ENCODE measurements at places on chromosomes 3 and 15. TPM values are rescaled to one million over a fixed set of nuclear protein-coding genes. Genes with fewer than 3 reads are reported as not detected.
A peak's percentile ranks its signal among the peaks of the same experiment; 100 is the strongest.

DNA sequence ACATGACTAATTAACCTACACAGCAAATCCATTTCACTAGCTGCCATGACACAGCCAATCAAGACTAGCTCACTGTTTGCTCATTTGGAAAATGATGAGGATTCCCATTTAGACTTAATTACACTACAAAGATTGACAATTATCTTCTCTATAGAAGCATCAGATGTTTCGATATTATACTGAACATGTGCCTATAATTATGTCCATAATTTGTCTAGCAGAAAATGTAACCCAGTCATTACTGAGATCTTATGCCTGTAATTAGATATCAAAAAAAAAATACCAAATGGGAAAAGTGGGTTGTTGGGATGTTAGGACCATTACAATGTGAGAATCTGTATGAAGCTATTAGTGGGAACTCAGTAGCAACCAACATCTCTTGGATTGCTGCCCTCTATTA lies 344.2 kb upstream of the MCTP2 start:
- no peak overlapping the region for H3K27ac ChIP-seq
- no peaks in the 10 kb centered on the region for H3K4me1 ChIP-seq
- no peak overlapping the region for H3K4me3 ChIP-seq
- no peak for DNase-seq

BFSP2 gene
- 0.21 TPM for total RNA-seq

GRCh38 chr3:82080792-82081191 lies 319.3 kb upstream of the GBE1 start:
- DNase-seq: no peak
- no peaks in the 10 kb centered on the region for H3K36me3 ChIP-seq
- peaks cover 4% of the 10 kb centered on the region for H3K27me3 ChIP-seq
- H3K4me1 ChIP-seq: no peaks in the 10 kb centered on the region

DNA sequence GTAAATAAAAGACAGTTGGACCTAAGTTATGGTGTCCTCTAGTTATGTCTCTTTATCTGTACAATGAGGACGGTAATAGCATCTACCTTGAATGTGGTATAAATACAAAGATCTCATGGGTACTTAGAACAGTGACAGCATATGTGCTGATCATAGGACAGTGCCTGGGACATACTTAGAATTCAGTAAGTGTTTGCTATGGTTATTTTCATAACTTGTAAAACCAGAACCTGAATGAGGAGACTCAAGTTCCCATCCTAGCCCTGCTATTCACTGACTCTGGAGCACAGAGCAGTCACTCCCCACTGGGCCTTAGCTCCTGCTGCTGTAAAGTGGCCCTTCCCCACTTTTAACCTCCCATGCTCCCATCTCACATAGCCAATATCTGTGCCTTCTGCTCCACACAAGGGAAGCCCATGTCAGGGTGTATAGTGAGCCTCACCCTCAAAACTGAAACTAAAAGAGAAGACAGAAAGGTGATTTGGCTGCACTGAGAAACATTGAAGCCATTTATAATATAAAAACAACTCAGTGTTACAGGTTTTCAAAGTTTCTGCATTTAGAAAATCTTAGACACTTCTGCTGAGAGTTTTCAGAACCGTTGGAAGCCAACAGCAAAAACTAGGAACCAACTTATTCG lies 225.4 kb upstream of the UBE2E2 start:
- no peak for DNase-seq
- no peak overlapping the region for H3K27ac ChIP-seq
- H3K36me3 ChIP-seq: no peaks in the 10 kb centered on the region
- H3K4me3 ChIP-seq: no peak overlapping the region
- H3K4me1 ChIP-seq: peaks cover 2% of the 10 kb centered on the region
- no peaks in the 10 kb centered on the region for H3K27me3 ChIP-seq

GRCh38 chr3:128073185-128073725 lies 21.0 kb downstream of the SEC61A1 start:
- H3K27ac ChIP-seq: no peak overlapping the region
- peaks cover 21% of the 10 kb centered on the region for H3K4me1 ChIP-seq
- H3K36me3 ChIP-seq: peaks cover 25% of the 10 kb centered on the region
- no peak for DNase-seq

PATL2 gene
- total RNA-seq: 11.2 TPM

DNA sequence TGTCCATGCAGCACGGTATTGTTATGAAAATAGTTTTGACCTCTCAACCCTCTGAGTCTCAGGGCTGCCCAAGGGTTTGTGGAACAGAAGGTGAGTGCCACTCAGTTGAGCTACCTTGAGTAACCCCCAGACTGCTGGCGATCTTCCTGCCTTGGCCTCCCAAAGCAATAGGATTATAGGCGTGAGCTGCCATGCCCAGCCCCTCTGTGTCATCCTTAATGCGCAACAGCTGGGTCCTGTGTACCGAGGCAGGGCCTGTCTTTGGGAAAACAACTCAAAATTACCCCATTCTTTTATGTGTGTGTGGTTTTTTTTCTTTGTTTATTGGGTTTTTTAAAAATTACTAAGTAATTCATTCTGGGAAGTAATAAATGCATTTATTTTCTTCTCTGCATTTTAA lies 78.3 kb upstream of the TPM1 start:
- no peak overlapping the region for H3K27ac ChIP-seq
- no peaks in the 10 kb centered on the region for H3K27me3 ChIP-seq
- no peak for DNase-seq
- no peak overlapping the region for H3K4me3 ChIP-seq
- no peaks in the 10 kb centered on the region for H3K4me1 ChIP-seq
- no peaks in the 10 kb centered on the region for H3K36me3 ChIP-seq

GRCh38 chr3:59308001-59308400 lies 258.2 kb upstream of the CFAP20DC start:
- H3K4me3 ChIP-seq: no peak overlapping the region
- H3K4me1 ChIP-seq: peaks cover 12% of the 10 kb centered on the region
- no peak overlapping the region for H3K27ac ChIP-seq
- no peaks in the 10 kb centered on the region for H3K27me3 ChIP-seq

CCDC39 gene
- total RNA-seq: not detected

KLF15 gene
- total RNA-seq: 0.53 TPM

SPPL2A gene
- 66.1 TPM for total RNA-seq

FAM43A gene
- 5.1 TPM for total RNA-seq

DNA sequence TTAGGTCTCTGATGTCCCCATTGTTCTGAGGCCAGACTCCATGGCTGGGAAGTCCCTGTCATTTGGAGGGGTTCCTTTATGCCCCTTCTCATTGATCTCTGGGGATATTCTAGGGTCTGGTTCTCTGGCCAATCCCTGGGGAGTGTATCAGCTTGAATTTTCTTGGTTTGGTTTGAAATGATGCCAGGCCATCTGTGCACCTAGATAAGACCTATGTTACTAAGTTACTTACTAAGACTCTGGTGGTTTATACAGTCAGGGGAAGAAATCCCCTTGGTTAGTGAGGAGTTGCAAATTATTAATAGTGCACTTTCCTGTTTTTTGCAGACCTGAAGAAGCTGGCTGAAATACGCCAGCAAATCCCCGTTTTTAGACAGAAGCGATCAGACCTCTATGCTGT lies 20.3 kb downstream of the NIT2 start:
- no peaks in the 10 kb centered on the region for H3K27me3 ChIP-seq
- no peak overlapping the region for H3K4me3 ChIP-seq
- H3K4me1 ChIP-seq: no peaks in the 10 kb centered on the region
- H3K27ac ChIP-seq: no peak overlapping the region

- H3K4me1 ChIP-seq: peaks cover 15% of the 10 kb centered on the region
- peaks cover 27% of the 10 kb centered on the region for H3K36me3 ChIP-seq
- no peak for DNase-seq
- no peak overlapping the region for H3K27ac ChIP-seq
- H3K4me3 ChIP-seq: no peak overlapping the region
Measured at GRCh38 chr3:53244271-53244670, 11.6 kb downstream of the TKT start.

GRCh38 chr15:48541341-48542278 lies 103.9 kb downstream of the FBN1 start:
- H3K4me3 ChIP-seq: no peak overlapping the region
- H3K4me1 ChIP-seq: no peaks in the 10 kb centered on the region
- H3K36me3 ChIP-seq: no peaks in the 10 kb centered on the region
- no peak for DNase-seq
- H3K27me3 ChIP-seq: peaks cover 4% of the 10 kb centered on the region

MASP1 gene
- not detected for total RNA-seq

GABRR3 gene
- not detected for total RNA-seq

- H3K36me3 ChIP-seq: no peaks in the 10 kb centered on the region
- peak; percentile 80 for DNase-seq
- peak overlapping the region; percentile 25 for H3K27ac ChIP-seq
- H3K4me1 ChIP-seq: peaks cover 31% of the 10 kb centered on the region
- no peak overlapping the region for H3K4me3 ChIP-seq
Measured at GRCh38 chr15:90300988-90301706, 35.7 kb downstream of the NGRN start.

SLC9C1 gene
- not detected for total RNA-seq

DNA sequence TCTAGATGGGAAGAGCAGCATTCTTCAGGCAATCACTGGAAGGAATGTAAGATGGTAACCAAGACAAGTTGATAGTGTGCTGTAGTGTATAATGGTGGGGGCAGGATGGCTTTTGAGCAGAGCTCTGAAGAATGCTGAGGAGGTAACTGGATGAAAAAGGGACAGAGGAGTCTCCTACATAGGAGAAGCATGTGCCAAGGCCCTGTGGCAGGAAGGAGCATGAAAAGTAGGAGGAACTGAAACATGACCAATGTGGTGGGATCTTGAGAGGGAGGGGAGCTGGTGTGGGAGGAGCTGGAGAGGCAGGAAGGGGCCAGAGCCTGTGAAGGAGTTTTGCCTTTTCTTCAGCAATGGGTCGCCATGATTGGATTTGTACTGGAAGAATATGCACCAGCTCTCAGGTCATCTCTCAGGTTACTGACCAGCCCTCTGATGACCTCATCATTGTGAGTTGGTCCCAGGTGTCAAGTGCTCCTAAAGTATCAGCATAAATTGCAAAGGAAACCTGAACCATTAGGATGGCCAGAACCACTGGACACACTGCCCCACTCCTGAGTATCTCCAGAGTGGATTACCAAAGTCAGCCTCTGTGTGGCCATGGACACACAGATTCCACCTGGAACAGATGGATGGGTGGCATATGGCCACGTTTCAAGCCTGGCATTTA lies 38.6 kb downstream of the FSD2 start:
- H3K36me3 ChIP-seq: peaks cover 21% of the 10 kb centered on the region
- no peak overlapping the region for H3K4me3 ChIP-seq
- H3K27ac ChIP-seq: no peak overlapping the region
- peaks cover 2% of the 10 kb centered on the region for H3K4me1 ChIP-seq
- H3K27me3 ChIP-seq: no peaks in the 10 kb centered on the region
- no peak for DNase-seq

DNA sequence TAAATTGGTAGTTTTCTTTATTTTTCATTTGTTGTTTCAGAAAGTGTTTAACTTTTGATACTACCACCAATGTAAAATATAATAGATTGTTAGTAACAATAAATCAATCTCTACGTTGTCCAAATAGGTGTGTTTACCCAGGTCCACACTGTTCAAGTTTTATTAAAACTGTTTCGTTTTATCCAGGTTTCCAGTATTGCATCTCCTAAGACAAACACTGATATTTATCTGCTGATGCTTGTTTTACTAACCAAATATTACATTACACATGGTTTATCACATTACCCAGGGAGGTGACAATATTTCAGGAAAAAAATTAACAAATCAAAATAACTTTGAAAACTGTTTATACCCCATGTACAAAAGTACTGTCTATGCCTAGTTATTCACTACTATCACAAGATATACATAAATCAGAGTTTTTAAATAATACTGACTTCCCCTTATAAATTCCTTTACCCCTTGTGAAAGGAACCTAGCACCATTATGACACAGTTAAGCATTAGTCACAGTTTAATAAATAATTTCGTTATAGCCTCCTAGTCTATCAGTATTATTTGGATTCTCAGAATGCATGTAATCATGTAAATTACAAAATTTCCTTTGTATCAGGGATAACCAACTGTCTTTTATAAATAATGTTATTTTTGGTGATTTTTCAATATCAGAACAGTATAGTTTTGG lies 205.3 kb downstream of the ZBTB20 start:
- peaks cover 2% of the 10 kb centered on the region for H3K4me1 ChIP-seq
- H3K4me3 ChIP-seq: no peak overlapping the region
- no peak overlapping the region for H3K27ac ChIP-seq
- no peak for DNase-seq
- no peaks in the 10 kb centered on the region for H3K27me3 ChIP-seq
- peaks cover 10% of the 10 kb centered on the region for H3K36me3 ChIP-seq

DNA sequence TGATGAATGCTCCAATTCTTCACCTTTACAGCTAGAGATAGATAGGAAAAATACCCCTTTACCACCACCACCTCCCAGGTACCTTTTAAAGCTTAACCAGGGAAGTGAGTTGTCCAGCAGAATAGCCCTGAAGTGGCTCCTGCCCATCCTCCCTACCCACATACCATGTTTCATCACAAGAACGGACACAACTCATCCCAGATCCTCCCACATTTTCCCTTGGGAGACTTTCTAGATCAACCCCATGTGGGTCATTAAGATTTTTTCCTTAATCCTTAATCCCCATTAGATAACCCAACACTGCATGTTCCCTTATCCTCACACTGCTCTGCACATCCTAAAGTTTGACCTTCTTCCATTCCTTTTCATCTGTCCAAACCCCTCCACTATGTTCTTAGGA lies 69.3 kb downstream of the CHST2 start:
- H3K27me3 ChIP-seq: no peaks in the 10 kb centered on the region
- no peak for DNase-seq
- H3K4me3 ChIP-seq: no peak overlapping the region
- no peak overlapping the region for H3K27ac ChIP-seq
- peaks cover 35% of the 10 kb centered on the region for H3K4me1 ChIP-seq

ZNF621 gene
- total RNA-seq: 18.7 TPM

HES1 gene
- total RNA-seq: 0.50 TPM

- no peak overlapping the region for H3K4me3 ChIP-seq
- H3K36me3 ChIP-seq: no peaks in the 10 kb centered on the region
- no peak overlapping the region for H3K27ac ChIP-seq
Measured at GRCh38 chr3:195760345-195761122, 39.8 kb downstream of the MUC20 start.

GRCh38 chr15:94414916-94415315 lies 183.6 kb downstream of the MCTP2 start:
- H3K4me3 ChIP-seq: no peak overlapping the region
- H3K4me1 ChIP-seq: no peaks in the 10 kb centered on the region
- no peak overlapping the region for H3K27ac ChIP-seq
- peaks cover 4% of the 10 kb centered on the region for H3K36me3 ChIP-seq

GRCh38 chr3:135238236-135238830 lies 443.3 kb downstream of the EPHB1 start:
- no peaks in the 10 kb centered on the region for H3K27me3 ChIP-seq
- no peak for DNase-seq
- no peak overlapping the region for H3K4me3 ChIP-seq
- no peaks in the 10 kb centered on the region for H3K36me3 ChIP-seq
- H3K4me1 ChIP-seq: no peaks in the 10 kb centered on the region

GRCh38 chr15:92510163-92510882 lies 116.6 kb downstream of the ST8SIA2 start:
- no peak overlapping the region for H3K4me3 ChIP-seq
- no peak overlapping the region for H3K27ac ChIP-seq
- peaks cover 3% of the 10 kb centered on the region for H3K27me3 ChIP-seq
- peaks cover 6% of the 10 kb centered on the region for H3K4me1 ChIP-seq

DUT gene
- total RNA-seq: 371 TPM

GRCh38 chr3:23762214-23762613 lies 43.5 kb upstream of the UBE2E1 start:
- no peaks in the 10 kb centered on the region for H3K36me3 ChIP-seq
- no peak overlapping the region for H3K27ac ChIP-seq
- H3K4me3 ChIP-seq: no peak overlapping the region
- DNase-seq: no peak
- H3K4me1 ChIP-seq: peaks cover 28% of the 10 kb centered on the region

IL20RB gene
- total RNA-seq: 1.1 TPM

Data from activated CD4-positive, alpha-beta T cell treated with anti-CD3 and anti-CD28 coated beads for 36 hours (primary cell).